ENCODE measurements at places on chromosomes 11 and 22.

- no peak for DNase-seq
These were observed 793.3 kb upstream of the ARHGAP42 start for GRCh38 chr11:99893811-99894210.

GRCh38 chr11:9015677-9016076 lies 11.9 kb upstream of the NRIP3 start:
- peak; percentile 87 for DNase-seq

DNA sequence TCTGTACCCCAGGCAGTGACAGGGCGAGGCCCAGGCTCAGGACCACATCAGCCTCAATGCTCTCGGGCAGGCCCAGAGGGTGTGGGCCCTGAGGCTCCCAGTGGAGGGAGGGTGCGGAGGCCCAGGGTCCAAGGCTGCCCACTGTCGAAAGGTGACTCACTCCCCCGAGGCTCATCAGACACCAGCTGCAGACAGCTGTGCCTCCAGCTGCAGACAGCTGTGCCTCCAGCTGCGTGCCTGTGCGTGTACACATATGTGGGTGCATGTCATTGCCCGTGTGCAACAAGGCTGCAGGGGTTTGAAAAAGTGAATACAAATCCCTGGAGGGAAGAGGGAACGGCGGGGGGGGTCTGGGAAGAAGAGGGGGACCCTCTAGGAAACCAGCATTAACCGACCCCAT lies 134.3 kb downstream of the BRD1 start:
- DNase-seq = no peak

- no peak for DNase-seq
These were observed 5.4 kb downstream of the RAB38 start for GRCh38 chr11:88169881-88170280.

- no peak for DNase-seq
These were observed 89.2 kb upstream of the CRTAM start for GRCh38 chr11:122749005-122749687.

Data from iPS-NIHi11 (cell line).